CD8-positive, alpha-beta memory T cell (primary cell): ENCODE measurements at places on chromosomes 6 and 20.

DNA sequence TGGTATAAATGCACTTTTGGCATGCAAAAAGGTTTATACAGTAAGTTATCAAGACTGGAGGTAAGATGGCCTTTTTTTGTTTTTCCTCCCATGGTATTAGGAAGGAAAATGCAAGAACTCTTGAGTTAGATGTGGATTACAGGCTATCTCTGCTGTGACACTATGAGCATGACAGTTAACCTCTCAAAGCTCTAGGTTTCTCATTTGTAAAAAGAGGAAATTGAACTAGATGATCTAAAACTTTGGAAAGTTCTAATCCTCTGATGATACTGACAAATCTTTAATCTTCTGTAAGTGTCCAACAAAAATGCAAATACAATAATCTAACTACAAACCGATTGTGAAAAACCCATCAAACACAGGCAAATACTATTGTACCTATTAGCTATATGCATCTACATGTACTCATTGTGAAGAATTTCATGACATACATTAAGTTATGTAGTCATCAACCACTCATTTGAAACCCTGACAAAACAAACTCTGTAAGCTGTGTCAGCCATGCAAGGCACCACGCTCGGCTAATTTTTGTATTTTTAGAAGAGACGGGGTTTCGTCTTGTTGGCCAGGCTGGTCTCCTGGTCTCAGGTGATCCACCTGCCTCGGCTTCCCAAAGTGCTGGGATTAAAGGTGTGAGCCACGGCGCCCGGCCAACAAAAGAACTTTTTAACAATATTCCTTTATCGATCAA is 4.2 kb downstream of the CDK19 start:
- H3K4me1 ChIP-seq = peaks cover 11% of the 10 kb centered on the region
- no peaks in the 10 kb centered on the region for H3K36me3 ChIP-seq
- H3K27me3 ChIP-seq = no peaks in the 10 kb centered on the region
- H3K4me3 ChIP-seq = no peak overlapping the region

DNA sequence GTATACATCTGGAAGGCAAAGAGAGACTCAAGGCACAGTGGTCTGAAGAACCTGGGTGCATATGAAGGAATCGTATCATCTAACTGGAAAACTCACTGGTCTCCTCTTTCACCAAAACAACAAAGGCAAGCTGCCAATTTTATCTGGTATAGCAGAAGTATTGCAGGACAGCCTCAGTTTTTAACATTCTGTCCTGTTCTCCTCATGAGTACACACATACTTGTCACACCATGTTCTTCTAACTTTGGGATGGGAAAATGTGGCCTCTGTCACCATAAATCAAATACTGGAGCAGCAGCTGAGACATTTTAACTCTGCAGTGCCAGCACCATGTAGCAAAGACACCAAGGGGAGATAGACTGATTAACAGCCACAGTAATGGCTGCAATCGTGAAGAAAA is 199.1 kb upstream of the CNR1 start:
- no peaks in the 10 kb centered on the region for H3K36me3 ChIP-seq
- no peaks in the 10 kb centered on the region for H3K4me1 ChIP-seq
- H3K27ac ChIP-seq = no peak overlapping the region
- H3K27me3 ChIP-seq = no peaks in the 10 kb centered on the region

- H3K4me3 ChIP-seq = no peak overlapping the region
- no peaks in the 10 kb centered on the region for H3K36me3 ChIP-seq
- no peak overlapping the region for H3K27ac ChIP-seq
- H3K4me1 ChIP-seq = no peaks in the 10 kb centered on the region
- DNase-seq = no peak
These were observed 8.8 kb downstream of the MYL9 start for GRCh38 chr20:36549942-36550789.

DNA sequence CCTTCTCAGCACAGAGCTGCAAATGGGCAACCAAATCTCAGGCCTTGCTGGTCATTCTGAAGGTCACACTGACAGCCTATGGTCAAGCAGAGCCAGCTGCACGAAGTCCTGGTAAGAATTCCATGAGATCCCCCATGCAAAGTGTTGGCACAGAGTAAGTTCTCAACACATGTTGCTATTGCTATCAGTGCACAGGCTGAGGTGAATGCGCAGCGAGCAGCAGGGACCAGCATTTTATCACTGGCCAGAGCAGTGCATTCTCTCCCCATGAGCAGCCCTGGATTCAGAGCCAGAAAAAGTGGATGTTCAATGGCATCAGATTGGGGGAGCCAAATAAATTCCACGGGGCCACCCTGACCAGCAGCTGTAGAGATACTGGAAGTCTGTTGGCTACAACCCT is 44.1 kb upstream of the TOP1 start:
- no peaks in the 10 kb centered on the region for H3K36me3 ChIP-seq
- H3K27me3 ChIP-seq = no peaks in the 10 kb centered on the region
- DNase-seq = no peak
- peaks cover 12% of the 10 kb centered on the region for H3K4me1 ChIP-seq
- H3K27ac ChIP-seq = no peak overlapping the region

DNA sequence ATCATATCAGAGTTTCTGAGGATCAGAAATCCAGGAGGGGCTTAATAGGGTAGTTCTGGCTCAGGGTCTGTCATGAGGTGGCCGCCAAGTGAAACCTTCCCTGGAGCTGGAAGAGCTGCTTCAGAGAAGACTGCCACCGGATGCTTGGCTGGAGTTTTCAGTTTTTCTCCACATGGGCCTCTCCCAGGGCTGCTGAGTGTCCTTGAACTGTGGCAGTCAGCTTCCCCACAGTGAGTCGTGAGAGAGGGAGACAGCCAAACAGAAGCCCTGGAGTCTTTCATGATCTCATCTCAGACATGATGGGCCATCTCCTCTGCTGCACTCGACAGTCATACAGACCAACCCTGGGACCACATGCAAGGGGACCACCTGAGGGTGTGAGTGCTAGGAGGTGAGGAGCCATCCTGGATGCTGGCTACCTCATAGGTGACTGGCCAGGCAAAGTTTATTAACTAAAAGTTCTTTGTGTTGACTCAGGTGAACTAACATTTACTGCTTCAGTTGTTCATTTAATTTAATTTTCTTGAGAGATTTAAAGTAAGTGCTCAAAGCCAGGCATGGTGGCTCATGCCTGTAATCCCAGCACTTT is 71.5 kb downstream of the SHLD1 start:
- H3K27me3 ChIP-seq = no peaks in the 10 kb centered on the region
- no peak overlapping the region for H3K27ac ChIP-seq
- no peak overlapping the region for H3K4me3 ChIP-seq
- no peaks in the 10 kb centered on the region for H3K4me1 ChIP-seq

GRCh38 chr6:154156135-154156896 is 117.3 kb downstream of the OPRM1 start:
- no peaks in the 10 kb centered on the region for H3K27me3 ChIP-seq
- peak overlapping the region; percentile 61 for H3K4me3 ChIP-seq
- peak; percentile 39 for DNase-seq
- H3K36me3 ChIP-seq = peaks cover 6% of the 10 kb centered on the region

GRCh38 chr6:156396068-156396771 is 381.0 kb upstream of the ARID1B start:
- no peaks in the 10 kb centered on the region for H3K27me3 ChIP-seq
- DNase-seq = no peak
- H3K4me1 ChIP-seq = peaks cover 67% of the 10 kb centered on the region

- no peak overlapping the region for H3K27ac ChIP-seq
- H3K4me3 ChIP-seq = no peak overlapping the region
- no peaks in the 10 kb centered on the region for H3K4me1 ChIP-seq
- H3K36me3 ChIP-seq = no peaks in the 10 kb centered on the region
- no peaks in the 10 kb centered on the region for H3K27me3 ChIP-seq
These were observed 16.2 kb upstream of the BLCAP start for GRCh38 chr20:37543828-37544227.

GRCh38 chr6:636488-636887 is 20.4 kb downstream of the HUS1B start:
- no peak overlapping the region for H3K27ac ChIP-seq
- no peak for DNase-seq
- H3K4me1 ChIP-seq = no peaks in the 10 kb centered on the region
- no peaks in the 10 kb centered on the region for H3K27me3 ChIP-seq
- peaks cover 10% of the 10 kb centered on the region for H3K36me3 ChIP-seq
- H3K4me3 ChIP-seq = no peak overlapping the region

GRCh38 chr6:16741112-16742016 is 19.9 kb downstream of the ATXN1 start:
- peaks cover 22% of the 10 kb centered on the region for H3K4me1 ChIP-seq
- no peaks in the 10 kb centered on the region for H3K36me3 ChIP-seq
- no peak overlapping the region for H3K27ac ChIP-seq
- DNase-seq = no peak
- no peak overlapping the region for H3K4me3 ChIP-seq

DNA sequence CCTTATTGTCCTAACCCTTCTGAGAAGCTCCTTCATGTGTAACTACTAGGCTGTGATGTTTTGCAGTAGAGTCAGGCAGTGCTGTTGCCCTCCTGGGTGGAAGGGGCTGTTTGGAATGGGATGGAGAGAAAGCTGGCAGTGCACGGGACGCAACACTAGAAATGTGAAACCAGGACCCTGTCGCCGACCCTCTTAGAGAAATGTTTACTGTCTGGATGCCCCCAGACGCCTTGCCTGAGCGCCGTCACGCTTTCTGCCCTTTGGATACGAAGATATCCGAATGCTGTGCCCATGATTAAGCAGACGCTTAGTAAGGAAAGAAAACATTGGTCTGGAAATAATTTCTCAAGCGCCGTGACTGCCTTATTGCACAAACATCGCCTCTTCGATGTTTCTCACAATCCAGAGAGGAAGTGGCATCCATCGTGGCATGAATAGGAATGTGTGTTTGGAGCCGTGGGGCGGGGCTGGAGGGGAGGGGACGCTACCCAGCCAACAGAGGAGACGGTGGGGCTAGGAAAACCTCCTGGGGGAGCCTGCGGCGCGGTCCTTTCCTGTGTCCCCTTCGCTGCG is 661 bp upstream of the PPP1R14C start:
- no peak overlapping the region for H3K27ac ChIP-seq
- no peaks in the 10 kb centered on the region for H3K4me1 ChIP-seq
- H3K4me3 ChIP-seq = no peak overlapping the region
- no peak for DNase-seq

- H3K4me3 ChIP-seq = no peak overlapping the region
- no peaks in the 10 kb centered on the region for H3K36me3 ChIP-seq
- DNase-seq = no peak
These were observed 28.2 kb downstream of the ISM1 start for GRCh38 chr20:13249118-13249797.

GRCh38 chr6:30491991-30492952 is 3.0 kb downstream of the HLA-E start:
- peak overlapping the region; percentile 18 for H3K27ac ChIP-seq
- no peaks in the 10 kb centered on the region for H3K27me3 ChIP-seq
- H3K4me3 ChIP-seq = peak overlapping the region; percentile 99
- H3K4me1 ChIP-seq = peaks cover 63% of the 10 kb centered on the region

- DNase-seq = no peak
- no peaks in the 10 kb centered on the region for H3K27me3 ChIP-seq
- H3K4me1 ChIP-seq = peaks cover 9% of the 10 kb centered on the region
- H3K4me3 ChIP-seq = no peak overlapping the region
- H3K27ac ChIP-seq = no peak overlapping the region
These were observed 114.9 kb upstream of the PTPN1 start for GRCh38 chr20:50395251-50395729.

DNA sequence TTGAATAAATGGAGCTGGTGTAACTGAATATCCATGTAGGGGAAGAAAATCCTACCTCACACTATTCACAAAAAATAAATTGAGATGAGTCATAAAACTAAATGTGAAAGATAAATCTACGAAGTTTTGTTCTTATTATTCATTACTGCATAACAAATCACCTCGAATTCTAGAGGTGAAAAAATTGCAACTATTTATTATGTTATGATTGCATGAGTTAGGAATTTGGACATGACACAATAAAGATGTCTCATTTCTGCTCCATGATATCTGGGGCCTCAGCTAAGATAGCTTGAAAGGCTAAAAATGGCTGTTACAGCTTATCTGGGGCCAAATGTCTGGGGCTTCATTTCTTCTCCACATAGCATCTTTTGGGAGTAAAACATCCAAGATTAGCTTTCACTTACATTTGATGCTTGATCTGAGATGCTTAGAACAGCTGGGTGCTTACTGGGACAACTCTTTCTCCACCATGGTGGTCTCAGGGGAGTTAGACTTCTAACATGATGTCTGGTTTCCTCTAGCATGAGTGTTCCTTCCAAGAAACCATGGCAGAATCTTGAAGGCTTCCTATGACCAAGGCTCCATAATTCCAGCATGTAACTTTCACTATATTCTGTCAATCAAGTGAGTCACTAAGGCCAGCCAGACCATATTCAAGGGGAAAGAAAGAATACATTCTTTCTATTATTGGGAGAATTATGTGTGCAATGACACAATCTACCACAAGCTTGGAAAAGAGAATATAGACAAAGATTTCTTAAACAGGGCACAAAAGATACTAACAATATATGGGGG is 30.1 kb downstream of the OR2B6 start:
- H3K36me3 ChIP-seq = no peaks in the 10 kb centered on the region
- H3K4me1 ChIP-seq = no peaks in the 10 kb centered on the region
- DNase-seq = no peak
- H3K4me3 ChIP-seq = no peak overlapping the region

DNA sequence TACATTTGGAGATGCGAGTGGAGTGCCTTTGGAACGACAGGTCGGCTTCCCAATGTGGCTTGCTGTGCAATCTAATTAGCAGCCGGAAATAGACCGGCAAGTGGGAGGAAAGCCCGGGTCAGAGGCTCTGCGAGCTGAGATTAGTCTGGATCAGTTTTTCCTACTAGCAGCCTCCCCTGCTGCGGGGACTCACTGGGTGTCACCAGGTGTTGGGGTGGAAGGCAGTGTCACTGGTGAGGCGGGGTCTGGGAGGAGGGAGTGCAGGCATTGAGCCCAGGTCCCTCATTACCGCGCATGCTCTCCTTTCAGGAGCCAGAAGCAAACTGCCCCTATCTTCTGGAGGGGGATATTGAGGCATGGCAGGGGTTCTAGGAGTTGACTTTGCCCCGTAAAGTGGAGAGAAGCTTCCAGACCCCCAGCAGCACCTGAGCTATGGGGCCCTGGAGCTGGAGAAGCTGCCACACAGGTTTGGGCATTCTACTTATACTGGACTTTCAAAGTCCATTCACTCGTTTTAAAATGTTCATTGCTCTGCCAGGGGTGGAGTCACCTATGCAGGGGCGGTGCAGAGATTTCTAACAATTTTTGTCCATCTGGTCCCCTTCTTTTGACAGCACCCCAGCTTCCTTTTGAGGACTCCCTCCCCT is 11.0 kb downstream of the SULF2 start:
- no peak for DNase-seq
- no peaks in the 10 kb centered on the region for H3K27me3 ChIP-seq
- no peak overlapping the region for H3K27ac ChIP-seq
- no peak overlapping the region for H3K4me3 ChIP-seq
